ENCODE measurements at places on chromosomes 4 and X.
A peak's percentile ranks its signal among the peaks of the same experiment; 100 is the strongest.

GRCh38 chr4:155391932-155392331 lies 15.2 kb upstream of the MAP9 start:
- no peak for DNase-seq

- peak; percentile 53 for DNase-seq
Measured at GRCh38 chr4:122847931-122848330, 21.3 kb downstream of the FGF2 start.

- DNase-seq: no peak
Measured at GRCh38 chrX:130139474-130140201, 26.0 kb downstream of the AIFM1 start.

DNA sequence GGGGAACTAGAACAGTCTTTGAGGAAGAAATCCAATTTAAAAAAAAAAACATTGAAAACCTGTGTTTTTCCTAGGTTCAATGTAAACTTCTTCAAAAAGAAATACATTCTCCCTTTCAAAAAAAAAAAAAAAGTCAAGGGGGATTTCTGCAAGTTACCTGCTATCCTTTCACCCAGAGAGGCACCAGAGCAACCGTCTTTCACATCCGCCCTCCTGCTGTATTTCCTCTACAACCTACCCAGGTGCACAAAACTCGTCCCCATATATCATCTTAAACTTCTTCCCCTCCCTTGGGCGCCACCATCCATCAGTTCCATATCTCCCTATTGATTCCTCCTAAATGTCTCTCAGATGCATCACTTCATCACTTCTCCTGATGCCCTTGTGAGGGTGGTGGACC lies 74.5 kb downstream of the NR3C2 start:
- no peak for DNase-seq

GRCh38 chrX:45571453-45571852 lies 370.8 kb upstream of the DIPK2B start:
- DNase-seq: no peak

GRCh38 chr4:94412658-94413038 lies 39.1 kb upstream of the PDLIM5 start:
- DNase-seq: peak; percentile 6

- no peak for DNase-seq
Measured at GRCh38 chrX:45007598-45007997, 134.6 kb downstream of the KDM6A start.

GRCh38 chr4:44725726-44726037 lies 674 bp downstream of the GNPDA2 start:
- no peak for DNase-seq

- DNase-seq: no peak
Measured at GRCh38 chrX:40155589-40156469, 58.1 kb upstream of the BCOR start.

GRCh38 chr4:45353161-45353560 lies 626.8 kb upstream of the GNPDA2 start:
- no peak for DNase-seq

GRCh38 chr4:146522869-146523205 lies 1.1 kb upstream of the SLC10A7 start:
- DNase-seq: no peak

GRCh38 chr4:81471298-81471587 lies 464 bp downstream of the RASGEF1B start:
- DNase-seq: no peak

DNA sequence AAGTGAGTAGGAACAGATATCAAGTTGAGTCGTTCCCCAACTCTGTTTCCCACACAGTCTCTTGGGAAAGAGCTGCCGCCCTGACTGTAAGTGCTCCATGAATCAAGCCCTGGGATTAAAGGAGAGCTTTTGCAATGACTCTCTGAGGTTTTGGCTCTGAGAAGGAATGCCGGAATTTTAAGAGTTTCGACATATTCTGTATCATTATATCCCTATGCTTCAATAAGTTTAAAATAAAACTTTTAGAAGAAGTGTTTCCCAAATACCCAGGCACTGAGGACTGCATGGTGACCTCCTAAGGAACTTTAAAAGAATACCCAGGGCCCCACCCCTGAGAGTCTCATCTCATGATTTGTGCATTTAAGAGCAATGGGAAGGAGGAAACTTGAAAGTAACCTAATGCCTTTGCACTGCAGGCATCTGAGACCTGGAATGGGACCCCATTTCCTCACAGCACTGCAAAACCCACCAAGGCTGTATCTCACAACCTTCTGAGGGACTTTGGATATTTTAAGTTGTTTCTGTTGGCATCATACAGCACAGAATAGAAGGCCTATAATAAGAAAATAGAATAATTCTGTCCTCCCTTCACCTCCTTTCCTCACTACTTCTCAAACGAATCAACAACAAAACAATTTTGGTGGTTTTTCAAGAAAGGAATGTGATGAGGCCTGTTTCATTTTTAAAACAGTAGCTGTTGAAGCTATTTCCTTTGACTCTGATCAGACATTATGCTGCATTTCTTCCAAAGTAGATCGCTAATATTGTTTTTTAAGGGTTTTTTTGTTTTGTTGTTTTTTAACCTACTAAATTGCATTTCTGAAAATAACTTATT lies 121.2 kb downstream of the GASK1B start:
- no peak for DNase-seq

DNA sequence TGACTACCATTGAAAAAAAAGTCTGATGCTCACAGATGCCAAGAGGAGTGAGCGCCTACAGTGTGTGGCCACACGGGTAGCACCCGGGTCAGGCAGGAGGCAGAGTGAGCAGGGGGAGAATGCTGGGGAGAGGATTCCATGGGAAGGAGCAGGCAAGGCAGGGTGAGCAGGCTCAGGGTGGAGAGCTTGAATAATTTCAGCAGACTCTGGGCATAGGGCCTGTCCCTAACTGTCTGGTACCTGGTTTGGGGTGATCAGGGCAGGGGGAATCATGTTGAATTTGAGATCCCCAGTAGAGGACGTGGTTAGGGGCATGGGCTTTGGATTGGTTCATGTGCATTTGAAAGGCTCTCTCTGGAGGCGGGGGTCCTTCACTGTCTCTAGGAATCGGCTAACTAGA lies 51.2 kb upstream of the TLR3 start:
- DNase-seq: no peak

- DNase-seq: peak; percentile 29
Measured at GRCh38 chr4:102299354-102300107, 45.8 kb downstream of the SLC39A8 start.

DNA sequence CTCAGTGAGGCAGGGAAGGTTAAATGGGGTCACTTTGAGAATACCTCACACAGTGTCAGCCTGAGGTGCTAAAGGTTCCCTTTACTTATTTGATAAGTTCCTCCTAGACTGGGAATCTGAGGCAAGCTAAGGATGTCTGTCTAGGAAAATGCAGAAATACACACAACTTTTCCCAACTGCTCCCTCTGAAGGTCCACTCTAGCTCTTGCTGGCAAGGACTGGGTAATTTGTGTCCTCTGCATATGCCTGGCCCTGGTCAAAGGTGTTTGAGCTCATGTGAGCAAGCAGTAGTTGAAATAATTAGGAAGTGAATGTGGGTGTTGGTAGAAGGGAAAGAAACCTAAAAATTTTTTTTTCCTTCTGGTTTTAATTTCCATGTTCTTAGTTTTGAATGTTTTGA lies 21.3 kb downstream of the TXLNG start:
- DNase-seq: no peak

DNA sequence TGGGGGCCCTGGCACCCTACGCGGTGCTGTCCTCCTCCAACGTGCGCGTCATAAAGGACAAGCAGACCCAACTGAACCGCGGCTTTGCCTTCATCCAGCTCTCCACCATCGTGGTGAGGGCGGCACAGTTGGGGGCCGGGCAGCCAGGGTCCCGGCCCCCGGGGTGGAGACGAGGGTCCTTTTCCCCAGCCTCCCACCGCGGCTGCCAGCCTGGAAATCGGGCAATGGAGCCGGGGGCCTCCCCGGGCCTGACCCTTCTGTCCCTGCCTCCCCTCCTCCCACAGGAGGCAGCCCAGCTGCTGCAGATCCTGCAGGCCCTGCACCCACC lies 13.7 kb upstream of the UBA1 start:
- no peak for DNase-seq

GRCh38 chr4:189098932-189099696 lies 841.6 kb upstream of the FRG1 start:
- no peak for DNase-seq

DNA sequence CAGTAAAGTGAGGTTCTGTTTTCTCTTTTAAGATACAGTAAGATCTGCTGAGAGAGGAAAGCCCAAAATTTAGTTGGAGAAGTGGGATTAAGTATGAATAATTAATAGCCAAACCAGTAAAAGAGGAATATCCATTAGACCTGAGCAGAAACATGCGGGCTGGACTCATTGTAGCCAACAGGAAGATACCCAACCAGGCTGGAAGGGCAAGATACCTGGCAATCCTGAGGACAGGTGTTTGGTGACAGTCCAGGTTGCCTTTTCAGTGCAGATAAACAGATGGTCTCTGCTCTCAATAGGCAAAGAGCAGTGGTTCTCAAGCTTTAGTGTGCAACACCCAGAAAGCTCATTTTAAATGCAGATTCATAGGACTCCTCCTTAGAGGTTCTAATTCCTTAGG lies 980.8 kb upstream of the GRID2 start:
- DNase-seq: no peak
